ENCODE measurements at places on chromosomes 13 and 19.

DNA sequence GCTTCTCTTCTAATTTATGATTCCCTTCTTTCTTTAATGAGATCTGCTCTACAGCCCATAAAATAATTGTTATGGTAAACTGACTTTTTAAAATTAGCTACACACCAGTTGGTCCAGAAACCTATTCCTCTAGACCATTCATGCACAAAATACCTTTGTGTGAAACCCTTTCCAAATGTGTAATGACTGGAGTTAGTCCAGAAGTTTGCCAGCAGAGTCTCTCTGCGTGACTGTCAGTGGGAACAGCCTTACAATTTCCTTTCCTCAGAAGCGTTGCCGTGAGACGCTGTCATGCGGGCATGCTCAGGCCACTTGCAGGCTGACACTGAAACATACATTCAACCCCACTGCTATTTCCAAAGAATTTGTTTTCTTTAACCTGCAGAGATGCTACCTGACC, 965.2 kb downstream of the PCDH9 start:
- no peak for DNase-seq

GRCh38 chr13:37175996-37176395, 70.5 kb upstream of the CSNK1A1L start:
- DNase-seq: no peak

DNA sequence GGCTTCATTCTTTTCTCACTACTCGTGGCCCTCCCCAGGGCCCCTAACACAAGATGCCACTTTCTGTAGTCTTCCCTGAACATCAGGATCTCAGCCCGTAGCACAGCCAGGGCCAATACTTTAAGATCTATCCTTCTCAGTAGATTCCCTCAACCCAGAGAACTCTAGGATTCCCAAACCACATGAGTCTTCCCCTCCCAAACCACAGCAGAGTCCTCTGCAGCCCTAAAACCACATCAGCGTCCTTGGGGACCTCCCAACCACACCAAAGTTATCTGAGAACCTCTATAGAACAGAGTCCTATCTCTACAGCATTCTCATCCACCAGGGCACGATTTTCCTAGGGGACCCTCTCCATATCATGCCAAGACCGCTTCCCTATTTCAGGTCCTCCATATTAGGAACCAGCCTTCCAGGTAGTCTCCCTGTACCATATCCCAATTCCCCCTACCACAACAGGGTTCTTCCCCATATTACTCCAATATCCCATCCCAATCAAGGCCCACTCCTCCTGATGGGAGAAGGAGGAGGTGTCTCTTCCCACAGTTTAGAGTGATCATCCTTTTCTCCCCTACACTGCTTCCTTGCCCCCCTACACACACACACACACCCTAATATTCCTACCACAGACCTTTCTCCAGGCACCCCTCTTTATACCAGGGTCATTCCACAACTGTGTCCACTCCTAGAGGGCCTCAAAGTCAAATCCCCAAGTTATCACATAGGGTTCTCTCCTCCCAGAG, 1.4 kb downstream of the DYRK1B start:
- no peak for DNase-seq

DNA sequence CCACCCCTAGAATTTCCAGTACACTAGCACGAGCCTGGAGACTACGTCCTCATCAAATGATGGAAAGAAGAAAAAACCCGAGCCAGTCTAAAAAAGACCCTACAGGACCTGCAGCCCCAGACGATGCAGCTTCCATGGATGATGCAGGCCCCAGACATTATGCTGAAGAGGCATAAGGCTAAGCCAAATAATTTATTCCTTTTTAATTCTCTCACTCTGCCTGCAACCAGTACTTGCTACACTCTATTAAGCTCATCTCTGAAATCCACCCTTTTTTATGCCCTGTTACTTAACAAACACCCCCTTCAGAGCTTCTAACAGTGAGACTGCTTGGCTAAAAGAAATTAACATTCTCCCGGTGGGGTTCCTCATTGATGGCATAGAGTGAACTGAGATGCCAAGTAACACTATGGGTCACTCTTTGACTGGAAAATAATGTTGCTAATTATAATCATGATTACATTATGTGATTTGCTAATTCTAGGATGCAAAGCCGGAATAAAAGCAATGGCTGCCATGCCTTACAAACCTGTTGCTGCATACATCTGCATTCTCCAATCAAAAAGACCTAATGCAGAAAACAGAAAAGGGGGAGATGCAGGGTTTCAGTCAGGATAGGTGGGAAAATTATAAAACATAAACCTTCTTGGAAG, 1462.4 kb downstream of the UQCRFS1 start:
- DNase-seq: no peak
